ENCODE measurements at places on chromosomes 2 and 18.

DNA sequence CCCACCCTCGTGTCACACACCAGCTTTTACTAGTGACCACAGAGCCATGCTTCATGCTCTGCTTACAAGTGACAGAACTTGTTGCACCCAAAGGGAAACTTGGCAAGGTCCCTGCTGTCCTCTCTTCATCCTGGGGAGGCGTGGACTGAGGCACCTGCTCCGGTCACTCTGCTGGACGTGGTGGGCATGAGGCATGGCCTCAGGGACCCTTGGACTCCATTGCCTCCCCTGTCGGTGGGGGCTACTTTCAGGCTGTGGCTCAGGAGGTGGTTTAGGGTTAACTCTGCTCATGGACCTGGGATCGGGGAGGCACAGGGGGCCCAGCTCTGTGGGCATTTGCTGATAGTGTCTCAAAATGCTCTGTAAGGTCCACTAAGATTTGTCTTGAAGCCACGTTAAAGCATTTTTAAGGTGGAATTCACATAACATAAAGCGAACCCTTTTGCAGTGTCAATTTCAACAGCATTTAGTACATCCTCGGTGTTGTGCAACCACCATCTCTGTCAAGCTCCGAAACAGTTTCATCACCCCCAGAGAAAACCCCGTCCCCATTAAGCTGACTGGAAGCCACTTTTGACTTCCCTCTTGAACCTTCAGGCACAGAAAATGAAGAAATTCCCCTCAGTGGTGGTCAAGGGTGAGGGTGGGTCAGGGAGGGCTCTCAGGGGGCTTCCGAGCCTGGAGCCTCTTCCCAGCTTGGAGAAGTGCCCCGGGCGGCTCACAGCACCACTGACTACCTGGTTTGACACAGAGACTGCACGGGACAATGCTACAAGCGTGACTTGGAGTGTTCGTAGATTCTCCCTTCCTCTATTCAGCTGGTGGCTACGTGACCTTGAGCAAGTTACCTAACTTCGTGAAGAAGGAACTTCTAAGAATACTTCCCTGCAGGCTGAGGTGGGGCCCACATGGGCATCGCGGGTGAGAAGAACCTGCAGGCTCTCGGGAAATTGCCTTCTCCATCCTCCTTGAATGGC, 100.0 kb upstream of the HDAC4 start:
- DNase-seq = no peak

DNA sequence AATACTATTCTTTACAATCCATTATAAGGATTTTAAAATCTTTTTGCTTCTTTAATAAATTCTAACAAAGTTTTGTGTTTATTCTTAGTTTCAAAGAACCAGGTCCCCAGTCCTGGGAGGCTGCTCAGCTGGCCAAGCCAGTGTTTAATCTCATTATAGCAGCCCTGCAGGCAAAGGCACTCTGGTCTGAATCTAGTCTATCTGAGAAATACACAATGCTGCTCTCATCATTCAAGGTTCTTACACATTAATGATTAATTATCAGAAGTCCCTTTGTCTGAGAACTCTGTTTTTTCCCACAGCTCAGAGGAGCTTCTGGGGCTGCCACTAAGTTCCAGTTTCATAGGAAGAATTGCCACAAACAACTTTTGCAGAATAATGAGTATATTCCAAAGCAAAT, 27.7 kb downstream of the KCTD18 start:
- DNase-seq = no peak

DNA sequence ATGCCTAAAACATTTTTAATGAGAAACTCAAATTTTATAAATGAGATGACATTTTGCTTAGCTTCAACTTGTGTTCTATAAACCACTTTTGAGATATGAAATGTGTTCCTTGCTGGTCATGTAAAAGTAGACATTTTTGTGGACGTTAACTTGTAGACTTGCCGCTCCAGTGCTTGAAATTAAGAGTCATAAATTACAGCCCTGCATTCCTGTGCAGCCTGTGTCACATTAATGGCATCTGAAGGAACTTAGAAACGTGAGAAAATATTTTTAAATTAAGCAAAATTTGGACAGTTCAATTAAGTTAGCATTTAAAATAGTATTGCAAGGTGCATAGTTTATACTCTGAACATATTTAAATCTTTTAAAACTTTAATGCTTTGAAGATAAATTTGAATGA, 98.3 kb upstream of the LDLRAD4 start:
- DNase-seq = no peak

GRCh38 chr18:11951390-11951851, 29.9 kb upstream of the IMPA2 start:
- no peak for DNase-seq

- no peak for DNase-seq
Observed at GRCh38 chr2:166700079-166700478, 188.2 kb upstream of the XIRP2 start.

DNA sequence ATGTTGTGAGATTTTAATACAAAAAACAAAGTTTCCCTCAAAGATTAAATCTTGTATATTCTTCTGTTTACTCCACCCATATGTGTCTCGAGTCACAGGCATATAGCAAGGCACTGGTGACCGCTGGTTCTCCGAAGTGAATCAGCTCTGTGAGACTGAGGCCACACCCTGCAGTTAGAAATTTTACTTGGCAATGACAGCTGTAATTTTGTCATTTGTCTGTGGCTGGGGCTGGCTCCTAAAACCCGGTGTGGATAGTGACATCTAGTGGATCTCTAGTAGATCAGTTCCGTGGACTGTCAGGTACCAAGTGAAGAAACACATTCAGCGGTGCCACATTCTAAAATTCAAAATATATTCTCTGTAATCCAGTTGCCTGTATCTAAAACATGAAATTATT, 278.0 kb downstream of the NEDD4L start:
- no peak for DNase-seq

DNA sequence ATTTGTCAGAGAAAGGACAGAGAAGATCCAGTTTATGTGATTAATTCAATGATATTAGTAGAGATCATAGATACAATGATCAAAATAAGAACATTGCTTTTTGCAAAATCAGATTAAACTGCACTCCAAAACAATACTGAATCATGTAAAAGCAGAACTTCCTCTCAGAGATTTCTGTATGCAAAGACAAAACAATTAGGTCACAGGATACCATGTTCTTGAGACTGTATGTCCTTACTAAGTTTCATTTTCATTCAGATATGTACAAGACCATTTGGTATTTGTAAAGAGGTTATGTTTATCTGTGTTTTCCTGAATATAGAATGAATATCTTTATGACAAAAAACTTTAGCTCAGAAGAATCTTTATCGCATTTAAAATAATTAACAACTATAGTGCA, 161.8 kb downstream of the DLGAP1 start:
- no peak for DNase-seq

DNA sequence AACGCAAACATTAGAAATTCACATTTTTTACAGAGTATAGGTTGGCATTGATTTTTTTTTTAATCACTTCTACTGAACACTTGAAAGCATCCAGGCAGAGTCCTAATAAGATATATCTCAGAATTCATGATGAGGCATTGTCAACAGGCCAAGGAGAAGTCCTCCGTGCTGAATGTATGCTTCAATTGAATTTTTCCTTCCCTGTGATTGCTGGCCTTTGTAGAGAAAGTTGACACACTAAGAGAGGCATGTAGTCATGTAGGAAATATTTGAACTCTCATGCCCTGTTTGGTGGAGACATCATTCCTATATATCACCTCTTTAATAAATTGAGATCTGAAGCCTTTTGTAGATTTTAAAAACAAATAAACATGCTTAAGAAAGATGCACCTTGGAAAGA, 844.9 kb downstream of the CPS1 start:
- DNase-seq = no peak

DNA sequence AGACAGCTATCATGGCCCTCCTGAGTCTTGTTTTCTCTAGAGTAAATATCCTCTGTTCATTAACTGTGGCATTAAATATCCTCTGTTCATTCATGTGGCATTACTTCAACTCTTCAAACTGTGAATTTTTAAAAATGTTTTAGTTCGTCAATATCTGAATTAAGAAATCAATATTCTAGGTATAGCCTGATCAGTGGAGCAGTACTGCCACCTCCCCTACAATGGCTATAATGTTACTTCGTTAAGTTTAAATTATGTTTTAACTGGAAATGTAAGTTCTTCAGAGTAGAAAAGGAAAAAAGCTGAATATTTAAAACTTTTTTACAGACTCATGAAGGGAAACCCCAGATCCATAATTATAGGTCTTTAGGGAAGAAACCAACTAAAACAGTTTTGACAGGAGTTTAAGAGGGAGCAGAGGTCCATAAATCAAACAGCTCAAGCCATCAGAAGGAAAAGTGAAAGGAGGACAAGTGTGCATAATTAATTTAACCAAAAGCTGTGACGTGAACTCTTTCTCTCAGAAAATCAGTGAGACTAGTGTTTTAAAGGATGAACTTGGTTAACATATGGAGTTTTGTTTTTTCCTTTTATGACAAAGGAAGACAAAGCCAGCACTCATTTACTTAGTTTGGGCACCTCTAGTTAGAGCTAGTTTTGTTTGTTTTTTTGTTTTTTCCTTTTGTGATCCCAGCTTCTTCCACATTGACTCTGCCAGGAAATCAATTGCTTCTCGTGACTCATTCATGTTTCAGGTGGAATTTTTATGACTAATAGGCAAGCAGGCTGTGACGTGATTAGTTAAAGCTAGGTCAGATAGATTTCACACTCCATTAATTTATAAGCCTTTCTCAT, 44.9 kb downstream of the RBBP8 start:
- no peak for DNase-seq

- no peak for DNase-seq
Observed at GRCh38 chr2:18516112-18516511, 44.3 kb downstream of the RDH14 start.

DNA sequence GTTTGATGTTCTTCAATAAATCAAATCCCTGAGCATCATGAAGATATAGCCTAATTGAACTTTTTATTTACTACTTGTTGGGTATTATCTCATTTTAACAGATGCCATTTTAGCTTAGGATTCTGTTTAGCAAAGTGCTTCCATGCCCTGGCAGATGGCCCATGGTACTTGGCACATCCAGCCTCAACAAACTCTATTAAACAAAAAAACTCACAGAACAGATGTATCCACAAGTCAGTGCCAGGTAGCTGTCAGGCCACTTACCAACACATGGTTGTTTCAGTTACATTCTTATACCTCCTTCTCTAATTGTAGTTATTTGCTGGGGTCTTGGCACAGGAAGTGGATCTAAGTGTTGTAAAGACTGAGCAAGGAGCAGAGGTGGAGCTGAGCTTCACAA, 29.6 kb downstream of the GAD1 start:
- DNase-seq = no peak

- DNase-seq = no peak
Observed at GRCh38 chr2:72871880-72872279, 15.3 kb upstream of the SPR start.
